CD4-positive, alpha-beta T cell treated with Interleukin-12 subunit alpha and Interleukin-12 subunit beta, for 1 hour (primary cell): ENCODE measurements at places on chromosomes 4 and X.

DNA sequence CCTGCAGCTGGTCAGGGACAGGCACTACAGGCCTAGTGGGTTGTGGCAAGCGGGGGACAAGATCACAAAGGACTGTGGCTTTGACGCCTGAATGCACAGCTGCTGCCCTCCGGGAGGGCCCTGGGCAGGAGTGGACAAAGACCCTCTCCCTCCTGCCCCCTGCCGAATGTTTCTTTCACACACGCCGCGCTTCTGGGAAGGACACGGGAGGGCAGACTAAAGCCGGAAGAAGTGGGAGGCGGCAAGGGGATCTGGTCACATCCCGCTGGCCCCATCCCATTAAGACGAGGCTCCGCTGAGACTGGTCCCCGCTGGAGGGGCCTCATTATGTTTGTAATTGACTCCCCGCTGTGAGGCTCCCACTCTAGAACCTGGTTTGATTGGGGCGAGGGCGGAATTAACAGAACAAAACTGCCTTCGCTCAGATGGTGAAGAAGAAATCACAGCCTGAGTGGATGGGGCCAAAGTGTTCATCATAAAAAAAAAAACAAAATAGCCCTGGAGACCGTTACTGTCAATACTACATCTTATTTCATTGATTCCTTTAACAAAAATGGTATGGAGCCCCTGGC, 37.8 kb upstream of the PSAPL1 start:
- no peak for DNase-seq

DNA sequence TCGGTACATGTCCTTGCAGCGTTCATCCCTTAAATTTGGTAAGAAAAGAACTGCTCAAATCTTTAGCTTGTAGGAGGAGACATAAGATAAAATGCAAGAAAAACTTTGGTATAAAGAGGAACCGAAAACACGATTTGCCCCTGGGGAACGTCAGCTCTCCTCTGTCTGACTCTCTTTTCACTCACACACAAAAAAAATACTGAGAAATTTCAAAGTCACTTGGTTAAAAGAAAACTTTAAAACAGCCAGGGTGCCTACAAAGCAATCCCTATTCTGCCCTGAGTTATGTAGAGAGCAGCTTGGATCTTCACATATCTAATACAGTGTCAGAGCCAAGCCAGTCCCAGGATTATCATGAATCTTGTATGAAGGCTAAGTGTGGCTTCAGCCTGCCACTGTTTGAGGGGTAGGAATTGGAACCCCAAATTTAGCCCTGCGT, 248.5 kb upstream of the CXXC4 start:
- no peak for DNase-seq

DNA sequence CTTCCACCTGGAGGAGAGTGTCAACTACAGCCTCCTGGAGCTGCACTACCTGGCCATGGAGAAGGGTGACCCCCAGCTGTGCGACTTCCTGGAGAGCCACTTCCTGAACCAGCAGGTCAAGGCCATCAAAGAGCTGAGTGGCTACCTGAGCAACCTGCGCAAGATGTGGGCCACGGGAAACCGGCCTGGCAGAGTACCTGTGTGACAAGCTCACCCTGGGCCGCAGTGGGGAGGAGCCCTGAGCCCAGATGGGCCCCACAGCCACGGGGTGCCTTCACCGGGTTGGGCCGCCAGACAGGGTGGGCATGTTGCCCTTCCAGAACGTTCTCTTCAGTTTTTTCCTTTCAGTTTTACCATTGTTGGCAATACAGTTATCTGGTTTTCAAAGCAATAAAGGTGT, 15.2 kb upstream of the FAM47A start:
- DNase-seq, result no peak

DNA sequence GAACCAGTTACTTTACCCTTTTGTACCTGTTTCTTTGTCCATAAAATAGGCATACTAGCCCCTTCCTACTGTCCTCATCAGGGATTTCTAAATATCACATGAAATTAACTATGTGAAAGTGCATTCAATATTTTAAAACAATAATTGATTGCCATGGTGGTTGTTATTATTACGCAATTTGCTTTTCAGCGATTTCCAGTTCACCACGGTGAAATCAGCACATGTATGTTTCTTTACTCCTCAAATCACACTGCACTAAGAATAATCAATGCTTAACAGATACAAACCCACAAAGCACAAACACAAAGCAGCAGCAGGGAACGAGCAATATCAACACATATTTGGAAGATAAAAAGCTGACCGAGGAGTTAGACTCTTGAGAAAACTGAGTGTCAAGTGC, 371.3 kb upstream of the NOCT start:
- DNase-seq, result no peak

DNA sequence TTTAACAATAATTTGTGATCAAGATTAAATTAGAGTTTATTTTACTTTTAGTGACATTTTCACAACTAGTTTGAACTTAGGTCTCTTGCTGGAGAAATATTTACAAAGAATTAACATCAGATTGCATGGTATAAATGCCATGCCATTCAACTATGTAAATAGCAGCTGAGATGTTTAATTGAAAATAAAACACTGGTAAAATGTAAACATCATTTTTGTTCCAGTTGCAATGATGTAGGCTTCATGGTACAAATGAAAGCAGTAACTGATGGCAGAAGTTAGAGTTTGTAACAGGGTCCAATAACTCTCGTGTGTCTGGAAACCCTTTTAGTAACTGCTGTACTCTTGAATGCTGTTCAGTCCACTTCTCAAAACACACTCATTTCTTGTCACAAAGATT, 43.7 kb upstream of the HAND2 start:
- no peak for DNase-seq

- DNase-seq, result no peak
Measured at GRCh38 chr4:8291036-8291682, 21.6 kb downstream of the HTRA3 start.

DNA sequence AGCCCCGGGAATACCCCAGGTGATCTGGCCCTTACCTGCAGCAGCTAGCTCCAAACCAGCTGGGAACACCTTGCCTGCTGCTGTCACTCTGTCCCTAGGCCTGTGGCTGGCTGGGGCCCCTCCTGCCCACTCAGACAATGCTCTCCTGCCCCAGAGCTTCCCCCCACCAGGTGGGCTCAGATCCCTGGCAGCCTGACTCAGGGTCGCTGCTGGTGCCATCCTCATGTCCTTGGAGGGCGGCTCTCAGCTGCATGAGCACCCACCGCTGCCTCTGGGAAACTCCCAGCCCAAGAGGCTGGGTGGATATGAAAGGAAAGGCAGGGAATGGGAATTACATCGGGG, 15.8 kb downstream of the C4orf50 start:
- no peak for DNase-seq

- DNase-seq, result no peak
Measured at GRCh38 chr4:47536966-47537365, 51.9 kb downstream of the ATP10D start.
